ENCODE measurements at places on chromosomes 7 and 10. TPM values are rescaled to one million over a fixed set of nuclear protein-coding genes. Genes with fewer than 3 reads are reported as not detected.

The PNLIPRP3 gene
- not detected for total RNA-seq

The SLC18A3 gene
- not detected for total RNA-seq

The VAX1 gene
- total RNA-seq = not detected

The RAB19 gene
- total RNA-seq = not detected

The INHBA gene
- total RNA-seq = 19.5 TPM

The MYH16 gene
- total RNA-seq = 0.93 TPM

The DKK1 gene
- 220 TPM for total RNA-seq

The IL6 gene
- 23.7 TPM for total RNA-seq

The CALD1 gene
- total RNA-seq = 246 TPM

The THSD7A gene
- 24.7 TPM for total RNA-seq

The FEZF1 gene
- total RNA-seq = not detected

The SFMBT2 gene
- total RNA-seq = 0.66 TPM

The BEND7 gene
- total RNA-seq = 12.9 TPM

The DBF4 gene
- 49.2 TPM for total RNA-seq

The RBM20 gene
- not detected for total RNA-seq

The SLC13A4 gene
- not detected for total RNA-seq

The PSPH gene
- total RNA-seq = 49.3 TPM

The GIMAP7 gene
- 30.9 TPM for total RNA-seq

The DRGX gene
- total RNA-seq = not detected

The FUOM gene
- total RNA-seq = 18.4 TPM

The UCN3 gene
- not detected for total RNA-seq

The DPCD gene
- total RNA-seq = 27.8 TPM

The FAM13C gene
- 0.93 TPM for total RNA-seq

The GPC2 gene
- 3.9 TPM for total RNA-seq

The HOXA6 gene
- total RNA-seq = not detected

The EN2 gene
- not detected for total RNA-seq

The OR9A2 gene
- not detected for total RNA-seq

The NUTM2D gene
- 0.53 TPM for total RNA-seq

The PIK3AP1 gene
- total RNA-seq = 0.40 TPM

The HOXA1 gene
- 0.93 TPM for total RNA-seq

The PPRC1 gene
- total RNA-seq = 28.6 TPM
